NCI-H1092 treated with DMSO at 0.1 percent for 48 hours (cell line): ENCODE measurements at places on chromosomes 1 and 21.

- DNase-seq, result no peak
These were observed 17.5 kb downstream of the LRRC41 start for GRCh38 chr1:46285730-46286477.

DNA sequence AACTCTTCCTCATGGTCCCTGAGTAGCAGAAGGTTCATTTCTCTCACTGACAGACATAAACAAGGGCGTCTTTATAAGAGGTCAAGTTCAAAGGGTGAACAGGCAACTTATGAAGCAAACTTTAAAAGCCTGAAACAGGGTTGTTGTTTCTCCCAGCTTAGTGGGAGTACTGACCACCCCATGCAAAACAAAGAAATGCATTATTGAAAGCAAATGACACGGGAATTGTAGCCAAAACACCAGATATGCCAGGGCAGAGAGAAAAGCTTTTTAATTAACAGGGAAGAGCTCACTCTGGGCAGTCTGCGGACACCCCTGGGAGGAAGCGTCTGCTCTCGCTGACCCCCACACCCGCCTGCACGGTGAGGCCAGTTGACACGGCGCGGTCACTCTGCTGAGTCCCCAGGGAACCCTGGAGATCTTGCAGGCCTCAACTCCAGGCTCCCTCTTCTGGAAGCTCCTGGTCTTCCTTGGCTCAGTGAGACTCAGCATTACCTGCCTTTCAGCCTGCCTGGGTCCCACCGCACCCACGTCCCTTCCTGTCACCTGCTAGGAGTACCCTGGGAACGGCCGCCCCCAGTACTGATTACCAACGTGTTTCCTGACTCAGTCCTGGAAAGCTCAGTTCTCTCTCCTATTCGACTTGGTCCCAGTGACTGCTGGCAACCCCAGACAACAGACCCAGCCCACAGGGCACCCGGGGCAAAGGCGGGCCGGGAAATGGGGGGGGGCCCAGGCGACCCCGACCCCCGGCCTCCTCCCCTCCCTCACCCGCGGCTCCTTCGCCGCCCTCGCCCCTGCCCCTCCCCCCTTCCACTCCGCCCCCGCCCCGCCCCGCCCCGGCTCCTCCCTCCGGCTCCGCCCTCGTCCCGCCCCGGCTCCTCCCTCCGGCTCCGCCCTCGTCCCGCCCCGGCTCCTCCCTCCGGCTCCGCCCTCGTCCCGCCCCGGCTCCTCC lies 972 bp downstream of the CFAP410 start:
- peak; percentile 61 for DNase-seq

DNA sequence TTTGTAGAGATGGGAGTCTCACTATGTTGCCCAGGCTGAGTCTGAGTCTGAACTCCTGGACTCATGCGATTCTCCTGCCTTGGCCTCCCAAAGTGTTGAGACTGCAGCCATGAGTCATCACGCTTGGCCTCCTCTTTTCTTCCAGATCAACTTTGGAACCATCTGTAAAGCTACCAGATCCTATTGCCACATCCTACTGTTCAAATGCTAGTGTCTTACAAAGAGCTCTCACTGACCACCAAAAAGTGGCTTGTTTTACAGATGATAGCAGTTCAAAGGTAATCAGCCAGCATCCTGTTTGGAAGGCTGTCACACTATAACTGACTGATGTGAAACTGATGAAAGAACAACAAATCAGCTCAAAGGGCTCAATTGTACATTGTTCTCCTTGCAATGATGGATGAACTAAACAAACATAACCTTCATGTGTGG lies 221.6 kb downstream of the AKT3 start:
- DNase-seq, result no peak

DNA sequence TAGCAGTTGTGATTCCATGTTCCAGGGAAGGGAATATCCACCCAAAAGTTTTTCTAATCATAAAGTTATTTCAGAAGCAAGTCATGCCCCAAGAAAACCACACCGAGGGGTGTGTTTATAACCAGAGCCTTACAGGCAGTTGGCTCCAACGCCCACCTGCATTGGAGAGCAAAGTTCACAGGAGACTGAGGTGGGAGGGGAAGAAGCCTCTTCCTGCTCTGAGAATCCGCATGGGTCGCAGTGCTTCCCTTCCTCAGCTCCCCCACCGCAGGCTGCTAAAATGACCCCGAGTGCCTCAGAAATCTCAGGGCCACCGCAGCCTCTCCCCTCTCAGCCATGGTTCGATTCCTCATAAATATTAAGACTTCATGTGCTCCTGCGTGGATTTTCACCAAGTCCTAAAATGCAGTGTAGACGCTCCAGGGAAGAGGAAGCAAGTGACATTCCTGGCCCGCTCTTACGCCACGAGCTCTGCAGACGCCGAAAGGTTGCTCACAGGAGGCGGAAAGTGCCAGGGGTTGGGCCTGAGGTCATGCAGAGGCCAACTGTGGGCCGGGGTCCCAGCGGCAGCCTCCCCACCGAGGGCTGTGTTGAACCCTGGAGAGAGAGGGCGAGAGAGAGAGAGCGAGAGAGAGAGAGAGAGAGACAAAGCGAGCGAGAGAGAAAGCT lies 13.4 kb upstream of the SPSB1 start:
- no peak for DNase-seq

DNA sequence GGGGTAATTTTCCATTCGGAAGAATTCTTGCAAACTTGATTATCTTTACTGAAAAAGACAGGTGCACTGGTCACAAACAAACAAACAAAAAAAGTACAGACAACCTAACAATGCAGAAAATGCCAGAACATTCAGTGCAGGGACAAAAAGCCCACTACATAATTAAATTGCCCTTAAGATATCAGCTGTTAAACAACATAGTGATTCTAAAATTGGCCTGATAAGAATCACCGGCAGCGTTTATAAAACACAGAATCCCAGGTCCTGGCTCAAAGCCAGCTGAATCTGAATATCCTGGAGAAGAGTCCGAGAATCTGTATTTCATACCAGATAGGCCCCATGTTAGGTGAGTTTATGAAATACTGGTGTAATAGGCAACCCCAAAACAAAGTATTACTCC lies 6.1 kb downstream of the PLPP3 start:
- DNase-seq, result no peak

GRCh38 chr21:39575775-39576174 lies 37.0 kb upstream of the B3GALT5 start:
- no peak for DNase-seq

GRCh38 chr1:177966199-177966598 lies 3.7 kb downstream of the SEC16B start:
- no peak for DNase-seq

- no peak for DNase-seq
These were observed 72.6 kb upstream of the USP24 start for GRCh38 chr1:55287723-55288122.

DNA sequence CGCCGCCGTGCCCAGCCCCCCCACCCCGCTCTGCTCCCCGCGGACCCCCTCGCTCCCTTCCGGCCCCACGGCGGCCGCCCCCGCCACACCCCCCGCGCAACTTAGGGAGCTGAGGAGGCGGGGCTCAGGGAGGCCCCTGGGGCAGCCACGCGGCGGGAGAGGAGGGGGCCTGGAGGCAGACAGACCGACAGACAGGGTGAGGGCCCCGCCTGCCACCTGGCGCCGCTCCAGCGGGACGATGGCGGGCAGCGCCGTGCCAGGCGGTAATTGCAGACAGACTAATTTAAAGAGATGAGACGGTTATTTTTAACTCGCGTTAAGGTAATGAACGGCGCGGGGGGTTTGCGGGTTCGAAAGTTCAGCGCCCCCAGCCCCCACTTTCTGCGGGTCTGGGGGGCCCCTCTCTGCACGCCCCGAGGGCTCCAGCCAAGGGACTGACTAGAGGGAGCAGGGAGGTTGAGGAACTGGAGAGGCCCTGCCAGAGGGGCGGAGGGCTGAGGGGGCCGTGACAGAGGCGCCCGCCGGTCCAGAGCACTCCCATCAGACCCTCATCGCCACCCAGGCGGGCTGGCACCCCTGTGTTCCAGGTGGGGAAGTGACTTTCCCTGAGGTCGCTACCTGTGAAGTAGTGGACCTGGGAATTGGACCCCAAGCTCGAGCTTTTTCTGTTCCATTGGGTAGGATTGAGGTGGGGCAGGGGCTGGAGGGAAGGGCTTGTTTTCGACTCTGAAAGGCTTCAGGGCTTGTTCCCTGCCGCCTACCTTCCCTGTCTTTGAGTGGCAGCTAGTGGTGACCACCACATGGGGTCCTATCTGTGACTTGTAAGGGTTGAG lies 5.4 kb downstream of the FOXO6 start:
- peak; percentile 76 for DNase-seq

- DNase-seq, result peak; percentile 80
These were observed 70.8 kb upstream of the CASZ1 start for GRCh38 chr1:10867138-10867721.

DNA sequence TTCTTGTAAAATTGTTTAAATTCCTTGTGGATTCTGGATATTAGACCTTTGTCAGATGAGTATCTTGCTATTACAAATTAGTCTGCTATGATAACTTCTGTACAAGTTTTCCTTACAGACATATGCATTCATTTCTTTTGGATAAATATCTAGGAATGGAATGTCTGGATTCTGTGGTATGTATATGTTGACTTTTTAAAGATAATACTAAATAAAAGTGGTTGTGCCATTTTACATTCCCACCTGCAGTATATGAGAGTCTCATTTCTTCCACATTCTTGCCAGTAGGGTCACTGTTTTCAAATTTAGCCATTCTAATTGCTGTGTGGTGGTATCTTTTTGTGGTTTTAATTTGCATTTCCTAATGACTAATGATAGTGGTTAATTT lies 53.9 kb downstream of the SYDE2 start:
- no peak for DNase-seq

- DNase-seq, result no peak
These were observed 12.8 kb downstream of the LGALS8 start for GRCh38 chr1:236536540-236536939.

DNA sequence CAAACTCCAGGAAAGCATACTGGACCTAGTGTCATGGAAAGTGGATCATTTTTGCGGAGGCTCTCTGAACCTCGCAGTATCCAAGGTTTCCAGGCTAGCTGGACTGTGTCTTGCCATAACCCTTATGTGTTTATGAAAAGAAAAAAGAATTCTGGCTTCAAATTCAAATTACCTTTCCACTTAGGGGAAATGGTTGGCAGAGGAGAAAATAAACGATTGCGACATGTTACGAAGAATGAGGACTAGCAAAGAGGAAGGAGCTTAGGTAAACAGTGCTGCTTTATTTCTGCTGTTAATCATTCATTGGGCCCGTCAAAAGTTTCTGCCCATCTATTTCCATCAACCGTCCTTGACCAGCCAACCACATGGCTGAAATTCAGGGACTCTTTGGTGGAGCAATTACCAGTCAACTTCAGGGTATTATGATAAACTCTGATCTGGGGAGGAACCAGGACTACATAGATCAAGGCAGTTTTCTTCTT lies at the start of gene C4BPA:
Gene C4BPA (plus strand): TSS at position 342 of the 482 bp plus-strand sequence. CDS start 8,793 bp downstream, outside the sequence.
- DNase-seq, result no peak

DNA sequence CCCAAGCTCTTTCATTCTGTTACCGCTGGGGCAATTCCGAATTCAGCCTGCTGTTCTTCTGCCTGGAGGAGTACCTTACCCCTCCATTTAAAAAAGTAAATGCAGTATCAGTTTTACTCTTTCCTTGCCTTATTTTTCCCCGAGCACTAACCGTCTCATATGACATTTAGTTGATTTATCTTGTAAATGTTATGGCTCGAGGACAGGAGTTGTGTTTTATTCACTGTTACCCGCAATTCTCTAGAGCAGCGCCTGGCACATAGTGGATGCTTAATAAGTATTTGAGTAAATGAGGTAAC lies 425 bp upstream of the TADA1 start:
- DNase-seq, result no peak

DNA sequence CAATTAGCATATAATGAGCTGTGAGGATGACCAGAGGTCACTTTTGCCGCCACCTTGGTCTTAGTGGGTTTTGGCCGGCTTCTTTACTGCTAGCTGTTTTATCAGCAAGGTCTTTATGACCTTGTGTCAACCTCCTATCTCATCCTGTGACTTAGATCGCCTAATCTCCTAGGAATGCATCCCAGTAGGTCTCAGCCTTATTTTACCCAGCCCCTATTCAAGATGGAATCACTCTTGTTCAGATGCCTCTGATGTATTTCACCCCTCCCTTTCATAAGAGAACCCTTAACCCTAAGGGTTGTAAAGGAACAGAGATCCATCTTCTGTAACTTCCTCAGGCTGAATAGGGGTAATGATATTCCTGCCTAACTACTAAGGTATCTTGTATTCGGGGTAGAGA lies 58.9 kb upstream of the PALMD start:
- DNase-seq, result no peak

DNA sequence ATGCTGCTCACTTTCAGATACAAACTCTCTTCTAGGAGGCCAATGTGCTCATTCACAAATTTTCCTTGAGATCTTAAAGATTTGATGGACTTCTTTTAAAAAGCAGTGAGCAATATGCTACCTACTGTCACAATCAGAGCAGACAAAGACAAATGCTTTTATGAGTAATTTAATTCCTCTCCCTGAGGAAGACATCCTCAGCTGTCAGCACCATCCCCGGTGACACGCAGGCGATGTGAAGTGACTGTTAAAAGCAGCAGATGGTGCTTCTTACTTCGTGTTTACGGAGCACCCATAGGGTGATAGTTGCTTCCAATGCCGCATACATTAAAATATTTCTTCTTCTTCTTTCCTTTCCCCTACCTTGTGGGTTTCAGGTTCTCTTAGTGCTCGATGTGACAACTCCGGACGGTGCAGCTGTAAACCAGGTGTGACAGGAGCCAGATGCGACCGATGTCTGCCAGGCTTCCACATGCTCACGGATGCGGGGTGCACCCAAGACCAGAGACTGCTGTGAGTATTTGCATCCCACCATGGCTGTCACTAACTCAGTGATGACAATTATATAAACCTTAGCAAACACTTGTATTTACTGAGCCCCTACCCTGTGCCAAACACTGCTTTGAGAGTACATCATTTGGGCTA lies 29.1 kb downstream of the LAMC2 start:
- no peak for DNase-seq

DNA sequence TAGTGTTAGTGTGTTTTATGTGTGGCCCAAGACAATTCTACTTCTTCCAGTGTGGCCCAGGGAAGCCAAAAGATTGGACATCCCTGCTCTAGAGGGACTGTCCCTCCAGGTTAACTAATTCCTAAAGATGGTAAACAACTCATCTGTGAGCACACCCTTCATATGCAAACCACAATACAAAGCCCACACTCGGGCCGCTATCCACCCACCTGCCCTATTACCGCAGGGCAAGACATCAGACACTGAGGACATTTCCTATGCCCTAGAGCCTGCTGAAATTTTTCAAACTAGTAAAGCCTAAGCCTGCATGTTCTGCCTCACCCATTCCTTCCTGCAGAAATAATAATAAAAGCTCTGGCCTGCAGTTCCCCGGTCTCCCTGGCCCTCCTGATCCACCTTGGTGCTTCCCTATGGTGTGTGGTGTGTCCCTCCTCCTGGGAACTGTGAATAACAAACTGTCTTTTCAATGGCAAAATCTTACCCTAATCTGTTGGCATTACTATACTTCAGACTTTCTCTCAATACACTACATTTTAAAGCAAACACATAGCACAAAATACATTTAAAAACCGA lies 39.3 kb upstream of the NTPCR start:
- DNase-seq, result no peak

DNA sequence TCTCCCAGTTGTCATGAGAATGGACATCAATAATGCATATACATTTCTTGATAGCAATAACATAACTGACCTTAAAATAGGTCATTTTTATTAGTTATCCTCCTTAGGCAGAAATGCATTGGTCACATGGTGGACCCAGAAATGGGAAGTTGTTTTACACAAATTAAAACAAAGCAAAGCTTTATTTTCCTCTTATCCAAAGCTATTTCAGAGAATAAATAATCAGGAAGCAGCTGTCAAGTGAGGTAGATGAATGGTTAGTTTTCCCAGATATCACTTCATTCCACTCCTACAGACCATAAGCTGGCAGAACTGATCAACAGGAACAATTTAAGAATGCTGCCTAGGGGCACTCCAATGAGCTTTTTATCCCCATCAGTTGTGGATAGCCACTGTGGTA lies 16.0 kb upstream of the OLIG1 start:
- DNase-seq, result no peak

GRCh38 chr1:17475752-17476151 lies 36.3 kb upstream of the RCC2 start:
- DNase-seq, result no peak
